ENCODE measurements at places on chromosomes 13 and 19.

- no peak for DNase-seq
These were observed 39.4 kb downstream of the IER2 start for GRCh38 chr19:13189600-13189999.

- DNase-seq: no peak
These were observed 32.7 kb upstream of the MICU2 start for GRCh38 chr13:21636656-21637055.

DNA sequence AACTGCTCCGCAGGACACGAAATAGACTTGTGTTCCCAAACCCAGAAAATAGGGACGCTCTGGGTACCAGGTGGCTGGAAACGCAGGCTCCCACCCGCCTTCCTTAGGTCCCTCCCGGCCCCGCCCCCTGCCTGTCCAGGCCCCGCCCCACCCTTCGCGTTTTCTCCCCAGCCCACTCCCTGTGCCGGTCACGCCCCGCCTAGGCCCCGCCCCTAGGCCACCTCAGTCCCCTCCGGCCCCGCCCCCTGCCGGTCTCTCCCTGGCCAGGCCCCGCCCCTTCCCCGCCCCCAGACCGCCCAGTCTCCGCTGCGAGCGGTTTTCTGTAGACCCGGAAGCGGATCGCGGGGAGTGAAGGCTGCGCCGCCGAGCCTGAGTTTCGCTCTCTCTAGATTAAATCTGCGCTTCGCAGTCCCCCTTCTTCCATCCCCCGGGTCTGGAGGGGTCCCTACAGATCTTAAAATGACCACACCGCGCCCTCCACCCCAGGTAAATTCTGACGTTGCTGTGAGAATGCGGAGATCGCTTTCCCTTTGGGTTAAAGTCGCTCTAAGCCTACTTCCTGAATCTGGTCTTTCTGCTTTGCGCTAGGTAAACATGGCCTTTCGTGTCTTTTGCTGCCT, 3.7 kb upstream of the ZNF665 start:
- peak; percentile 96 for DNase-seq

GRCh38 chr19:16366433-16367260, 42.0 kb downstream of the KLF2 start:
- peak; percentile 44 for DNase-seq

- no peak for DNase-seq
These were observed 308.3 kb downstream of the KCNRG start for GRCh38 chr13:50323440-50324065.

GRCh38 chr13:55160867-55161266, 1979.9 kb upstream of the PRR20A start:
- DNase-seq: no peak

DNA sequence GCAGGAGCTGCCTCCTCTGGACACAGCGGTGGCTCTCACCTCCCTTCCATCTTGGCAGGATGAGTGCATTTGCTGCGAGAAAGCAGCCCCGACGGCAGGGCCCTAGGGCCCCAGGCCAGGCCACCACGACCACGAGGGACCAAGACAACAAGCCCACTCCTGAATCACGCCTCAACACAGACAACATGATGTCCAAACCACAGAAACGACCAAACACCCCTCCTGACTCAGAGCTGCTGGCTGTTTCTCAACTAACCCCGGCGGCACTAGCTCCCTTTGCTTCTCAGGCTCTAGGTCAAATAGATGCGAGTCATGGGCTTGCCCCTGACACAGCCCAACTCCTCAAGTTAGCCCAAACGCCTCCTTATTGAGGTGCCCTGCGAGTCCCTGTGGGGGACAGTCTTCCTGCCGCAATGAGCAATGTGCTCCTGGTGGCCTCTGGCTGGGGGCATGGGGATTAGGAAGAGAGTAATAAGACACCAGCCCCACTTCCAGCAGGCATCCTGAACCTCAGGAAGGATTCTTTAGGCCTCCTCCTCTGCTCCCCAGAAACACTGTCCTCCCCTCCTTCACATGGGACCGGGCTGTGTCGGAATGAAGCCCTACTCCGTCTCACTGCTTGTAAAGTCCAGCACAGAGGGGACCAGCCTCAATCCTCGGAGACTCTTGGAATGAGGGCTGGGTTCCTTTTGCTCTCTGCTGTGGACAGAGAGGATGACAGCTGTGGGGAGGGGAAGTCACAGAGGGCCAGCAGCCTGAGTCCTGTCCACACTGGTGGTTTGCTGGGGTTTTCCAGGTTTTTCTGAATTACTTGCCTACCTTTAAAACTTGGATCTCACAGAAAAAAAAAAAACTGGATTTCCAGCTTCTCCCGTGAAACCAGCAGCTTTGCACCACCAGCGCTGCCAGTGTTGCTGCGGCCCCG, 6.9 kb upstream of the ATF5 start:
- DNase-seq: no peak

- DNase-seq: no peak
These were observed 748.2 kb downstream of the DIAPH3 start for GRCh38 chr13:59415498-59415897.

DNA sequence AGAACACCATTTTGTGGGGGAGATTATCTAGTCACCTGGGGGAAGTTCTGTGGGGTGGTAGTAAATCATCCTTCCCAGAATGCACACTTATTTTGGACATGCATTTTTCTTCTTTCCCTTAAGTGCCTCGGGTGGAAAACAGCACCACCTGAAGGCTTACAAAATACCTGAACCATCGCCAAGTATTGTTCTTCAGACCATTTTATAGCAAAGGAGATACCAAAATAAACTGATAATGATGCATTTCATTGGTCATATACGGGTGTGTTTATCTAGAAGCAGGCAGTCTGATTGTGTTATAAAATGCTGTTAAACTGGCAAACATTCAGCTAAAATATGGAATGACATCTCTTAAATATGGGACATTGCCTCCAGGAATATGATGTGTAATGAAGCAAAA, 1034.7 kb downstream of the SLITRK1 start:
- no peak for DNase-seq

- no peak for DNase-seq
These were observed 80.4 kb downstream of the DLEU7 start for GRCh38 chr13:50762969-50763567.

Data from stimulated activated CD4-positive, alpha-beta T cell treated with anti-CD3 and anti-CD28 coated beads, Interleukin-15, amount 100 ng/mL, for 24 hours (primary cell).